ENCODE measurements at places on chromosomes 7 and 10.

DNA sequence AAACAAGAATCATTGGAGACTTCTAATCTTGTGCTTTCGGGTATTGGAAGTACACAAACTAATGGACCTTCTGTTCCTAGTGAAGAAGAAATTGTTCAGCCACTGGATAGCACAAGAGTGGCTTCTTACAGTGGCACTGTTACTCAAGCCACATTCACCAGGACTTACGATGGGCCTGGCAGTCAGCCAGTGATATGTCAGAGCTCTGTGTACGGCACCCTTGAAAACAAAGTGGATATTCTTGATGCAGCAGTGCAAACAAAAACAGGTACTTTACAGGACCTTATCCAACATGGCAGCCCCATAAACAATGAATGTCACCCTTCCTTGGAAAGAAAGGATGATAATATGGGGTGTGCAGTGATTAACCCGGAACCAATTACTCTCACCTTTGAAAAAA lies 61.6 kb downstream of the TASOR2 start:
- DNase-seq, result peak; percentile 1

DNA sequence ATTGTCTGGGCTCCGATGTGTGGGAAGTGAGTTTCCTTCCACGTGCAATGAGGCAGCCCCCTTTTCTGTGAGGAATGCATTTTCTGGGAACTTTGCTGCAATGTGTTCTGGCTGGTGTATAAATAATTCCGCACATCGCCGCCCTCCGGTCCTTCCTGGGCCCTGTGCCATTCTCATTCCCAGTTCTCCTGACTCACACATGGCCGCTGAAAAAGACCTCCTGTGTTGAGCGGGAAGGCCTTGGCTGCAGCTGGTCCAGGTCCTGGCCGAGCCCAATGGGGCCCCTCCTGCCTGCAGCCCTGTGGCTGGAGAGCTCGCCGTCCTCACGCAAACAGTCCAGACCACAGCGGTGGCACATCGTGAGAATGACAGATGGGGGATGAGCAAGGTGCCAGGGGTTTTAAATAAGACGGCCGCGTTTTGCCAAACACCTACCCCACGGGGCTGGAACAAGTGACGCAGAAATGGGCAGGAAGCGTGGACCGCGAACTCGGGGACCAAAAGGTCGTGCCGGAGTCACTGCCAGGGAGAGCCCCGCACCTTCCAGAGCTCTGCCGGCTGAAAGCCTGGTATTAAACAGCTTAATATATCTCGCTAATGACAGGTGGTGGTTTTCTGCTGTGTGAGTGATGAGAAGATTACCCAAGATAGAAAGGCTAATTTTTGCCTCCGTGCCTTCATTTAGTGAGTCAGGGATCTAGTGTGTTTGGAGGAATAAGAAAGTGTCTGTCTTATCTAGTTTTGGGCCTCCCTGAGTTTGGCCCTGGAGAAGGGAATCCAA lies 37.0 kb downstream of the FAM20C start:
- DNase-seq, result peak; percentile 72

- no peak for DNase-seq
Measured at GRCh38 chr10:4754143-4754542, 71.9 kb upstream of the AKR1E2 start.

DNA sequence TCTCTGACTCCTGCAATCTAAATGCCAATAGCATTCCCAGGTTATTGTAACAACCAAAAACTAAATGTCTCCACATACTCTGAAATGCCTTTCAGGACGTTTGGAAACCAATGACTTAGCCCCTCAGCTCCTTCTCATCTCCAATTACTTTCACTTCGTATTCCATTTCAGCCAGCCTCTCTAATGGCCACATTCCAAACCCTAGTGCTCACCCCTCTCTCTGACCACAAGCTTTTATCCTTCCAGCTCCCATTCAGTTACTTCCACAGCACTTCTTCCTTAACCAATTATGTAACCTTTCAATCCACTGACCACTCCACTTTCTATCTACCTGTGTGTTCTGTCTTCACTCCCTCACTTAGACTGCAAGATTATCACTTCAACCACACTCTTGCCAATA lies 4.3 kb downstream of the NOC3L start:
- no peak for DNase-seq

DNA sequence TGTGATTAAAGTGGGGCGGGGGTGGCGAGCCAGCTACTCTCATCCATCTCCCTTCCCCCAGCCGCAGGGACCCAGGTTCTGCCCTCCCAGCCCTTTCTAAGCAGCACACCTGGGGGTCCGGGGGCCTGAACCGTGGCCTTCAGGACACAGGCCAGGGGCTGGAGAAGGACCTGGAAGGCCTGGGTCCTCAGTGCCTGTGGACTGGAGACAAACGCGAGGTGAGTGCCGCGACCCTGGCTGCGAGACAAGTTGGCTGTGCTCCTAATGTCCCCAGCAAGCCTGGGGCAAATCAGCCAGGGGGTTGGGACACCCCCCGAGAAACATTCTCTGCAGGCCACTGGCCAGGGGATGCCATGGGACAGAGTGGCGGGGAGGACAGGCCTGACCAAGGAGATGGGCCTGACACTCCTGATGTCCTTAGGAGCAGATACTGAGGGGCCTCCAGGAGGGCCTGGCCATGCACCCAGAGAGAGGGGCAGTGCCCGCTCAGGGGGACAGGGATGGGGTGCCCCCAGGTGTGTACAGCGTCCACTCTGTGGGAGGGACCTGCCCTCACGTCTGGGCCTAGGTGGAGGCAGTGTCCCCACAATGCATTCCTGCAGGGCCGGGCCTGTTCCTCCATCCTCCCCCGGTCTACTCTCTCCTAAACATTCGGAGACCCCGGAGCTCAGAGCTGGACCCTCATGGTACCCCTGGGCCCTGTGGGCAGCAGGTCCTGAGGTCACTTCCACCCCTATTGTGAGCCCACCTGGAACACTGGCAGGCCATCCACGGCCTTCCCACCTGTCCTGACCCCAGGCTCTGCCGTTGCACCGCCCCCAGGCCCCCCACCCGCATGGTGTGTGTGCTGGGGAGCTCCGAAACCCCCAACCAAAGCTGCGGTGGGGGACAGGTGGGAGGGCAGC lies 13.1 kb downstream of the BRAT1 start:
- no peak for DNase-seq

Data from globus pallidus (tissue), 1 donor.